WTC11 (cell line): ENCODE measurements at places on chromosomes 11 and 22. TPM values are rescaled to one million over a fixed set of nuclear protein-coding genes. Genes with fewer than 3 reads are reported as not detected.

The HEPHL1 gene
- 0.07 to 0.13 TPM (median 0.07 TPM) in 3 replicates for total RNA-seq

The POU2AF3 gene
- 2.7 to 3.0 TPM (median 3.0 TPM) in 3 replicates for total RNA-seq

The ZNF214 gene
- 3.5 to 4.1 TPM (median 4.0 TPM) in 3 replicates for total RNA-seq

The OR8D1 gene
- not detected in 3 replicates for total RNA-seq

The SMTN gene
- 28.1 to 34.5 TPM (median 32.8 TPM) in 3 replicates for total RNA-seq

The PATE2 gene
- not detected in 3 replicates for total RNA-seq
